ENCODE measurements at places on chromosomes 2 and 18.

- no peak for DNase-seq
Measured at GRCh38 chr2:183164650-183165015, 40.4 kb downstream of the NUP35 start.

- DNase-seq, result no peak
Measured at GRCh38 chr18:26056291-26056690, 34.1 kb downstream of the SS18 start.

DNA sequence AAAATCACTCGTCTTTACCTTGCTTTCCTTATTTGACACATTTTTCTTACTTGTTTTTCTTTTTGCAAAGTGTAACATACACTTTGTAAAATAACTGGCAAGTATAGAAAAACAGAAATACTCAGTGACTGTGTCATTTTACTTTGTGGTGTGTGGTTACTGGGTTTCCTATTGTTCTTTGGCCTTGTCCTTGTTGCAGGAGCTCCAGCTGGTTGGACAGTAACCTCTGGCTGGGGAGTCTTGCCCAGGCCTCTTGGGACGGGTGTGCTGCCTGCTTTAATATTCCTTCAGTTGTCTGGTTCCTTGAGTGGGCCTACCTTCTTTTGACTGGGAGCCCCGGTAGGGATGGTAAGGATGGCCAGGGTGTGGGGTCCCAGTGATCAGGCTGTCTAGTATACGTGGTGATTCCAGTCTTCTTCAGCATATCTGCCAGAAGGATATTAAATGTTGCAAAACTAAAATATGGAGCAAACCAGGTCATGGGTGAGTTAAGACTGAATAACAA lies 53.8 kb downstream of the RNF144A start:
- DNase-seq, result no peak

- DNase-seq, result no peak
Measured at GRCh38 chr2:88874063-88874657, 182.7 kb downstream of the RPIA start.
